RKO (cell line): ENCODE measurements at places on chromosomes 4 and X.

DNA sequence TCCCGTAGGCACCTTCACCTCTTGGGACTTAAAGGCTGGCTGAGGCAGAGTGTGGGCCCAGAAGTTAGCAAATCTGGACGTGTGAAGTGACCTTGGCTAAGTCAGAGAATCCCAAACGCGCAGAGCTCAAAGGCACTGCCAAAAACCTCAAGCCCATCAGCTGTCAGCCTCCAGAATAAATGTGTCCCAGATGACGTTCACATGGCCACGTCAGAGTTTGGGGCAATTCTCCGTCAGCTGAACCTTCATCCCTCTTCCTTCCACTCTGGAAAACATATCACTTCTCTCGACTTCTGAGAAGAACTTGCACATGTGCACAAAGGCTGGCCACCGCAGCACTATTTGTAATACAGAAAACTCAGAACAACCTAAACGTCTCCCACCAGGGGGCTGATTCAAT lies 35.7 kb upstream of the APLN start:
- DNase-seq: no peak

DNA sequence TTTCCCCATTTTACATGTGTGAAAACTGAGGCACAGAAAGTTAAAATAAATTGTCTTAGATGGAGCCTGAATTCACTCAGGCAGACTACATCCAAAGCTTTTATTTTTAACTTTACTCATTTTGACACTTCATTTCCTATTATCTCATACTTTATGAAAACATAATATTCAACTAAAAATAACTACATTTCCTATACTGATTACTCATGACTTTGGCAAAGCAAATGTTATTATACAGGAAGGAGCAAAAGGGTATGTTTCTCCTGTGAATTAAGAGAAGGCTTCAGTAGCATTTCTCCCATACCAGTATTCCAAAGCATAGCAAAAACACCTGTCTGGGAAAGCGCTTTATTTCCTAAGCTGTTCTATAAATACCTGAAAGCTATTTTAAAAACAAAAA lies 178.6 kb downstream of the ADAMTS3 start:
- DNase-seq: peak; percentile 2

GRCh38 chrX:147848543-147849443 lies 62.9 kb upstream of the FMR1 start:
- DNase-seq: no peak

GRCh38 chrX:78595901-78596502 lies 63.1 kb downstream of the RTL3 start:
- DNase-seq: no peak

DNA sequence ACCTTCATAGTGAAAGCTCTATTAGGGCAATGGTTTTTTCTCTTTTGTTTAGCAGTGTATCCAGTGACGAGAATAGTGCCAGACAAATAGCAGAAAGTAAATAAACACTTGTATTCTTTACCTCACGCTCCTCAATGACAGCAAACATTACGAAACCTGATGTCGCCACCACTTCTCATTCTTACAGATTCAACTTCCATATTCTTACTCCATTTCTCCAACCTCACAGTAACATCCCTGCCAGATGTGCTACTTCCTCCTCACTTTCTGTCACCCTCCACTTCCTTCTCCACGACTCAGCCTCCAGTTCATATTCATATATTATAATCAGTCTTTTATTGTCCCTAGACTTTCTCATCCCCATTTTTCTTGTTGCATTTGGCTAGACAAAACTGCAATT lies 1956.2 kb upstream of the AGA start:
- DNase-seq: no peak

GRCh38 chr4:121594796-121595526 lies 101.8 kb downstream of the ANXA5 start:
- DNase-seq: no peak

GRCh38 chr4:184282251-184282713 lies 64.6 kb upstream of the ENPP6 start:
- peak; percentile 19 for DNase-seq

DNA sequence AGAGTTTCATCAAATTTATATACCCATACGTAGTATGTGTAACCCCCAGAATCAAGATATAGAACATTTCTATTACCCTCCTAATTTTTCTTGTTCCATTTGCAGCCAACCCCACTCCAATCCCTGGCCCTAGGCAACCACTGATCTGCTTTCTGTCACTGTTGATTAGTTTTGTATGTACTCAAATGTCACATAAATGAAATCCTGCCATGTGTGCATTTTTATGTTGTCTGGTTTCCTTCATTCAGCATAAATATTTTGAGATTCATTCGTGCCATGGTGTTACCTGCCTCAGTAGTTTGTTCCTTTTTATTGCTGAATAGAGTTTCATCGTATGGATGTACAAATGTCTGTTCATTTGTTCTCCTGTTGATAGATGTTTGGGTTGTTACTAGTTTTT lies 126.3 kb downstream of the MID1IP1 start:
- DNase-seq: no peak

DNA sequence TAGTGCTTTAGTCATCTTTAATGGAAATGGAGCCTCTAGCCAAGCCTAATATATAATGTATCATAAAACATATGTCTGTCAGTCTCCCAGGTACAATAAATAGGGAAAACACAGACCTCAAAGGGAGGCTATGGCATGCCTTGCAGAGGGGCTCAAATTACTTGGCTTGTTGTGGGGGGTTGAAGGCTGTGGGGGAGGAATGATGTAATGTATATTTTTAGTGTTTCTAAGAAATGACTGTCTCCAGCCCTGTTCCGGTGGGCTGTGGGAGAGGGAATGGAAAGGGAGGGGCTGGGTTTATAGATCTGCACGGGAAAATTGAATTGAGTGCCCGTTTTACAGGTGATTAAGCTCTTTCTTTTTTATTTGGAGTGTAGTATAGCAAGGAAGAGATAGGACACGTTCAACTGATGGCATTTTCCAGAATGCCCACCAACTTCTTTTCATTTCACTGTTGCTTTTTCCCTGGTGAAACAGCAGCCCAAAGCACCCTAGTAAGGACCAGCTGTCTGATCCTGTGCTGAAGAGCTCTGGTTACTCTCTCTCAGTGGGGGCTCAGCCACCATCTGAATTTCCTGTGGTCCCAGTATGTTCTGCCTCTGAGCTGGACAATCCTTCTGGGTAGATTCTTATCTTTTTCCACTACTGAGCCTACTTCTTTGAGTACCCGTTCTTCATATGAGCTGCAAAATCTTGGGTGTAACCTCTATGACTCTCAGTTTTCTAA lies 220.7 kb upstream of the CASK start:
- DNase-seq: no peak

GRCh38 chr4:33924811-33925210 lies 2319.5 kb downstream of the ARAP2 start:
- DNase-seq: no peak

DNA sequence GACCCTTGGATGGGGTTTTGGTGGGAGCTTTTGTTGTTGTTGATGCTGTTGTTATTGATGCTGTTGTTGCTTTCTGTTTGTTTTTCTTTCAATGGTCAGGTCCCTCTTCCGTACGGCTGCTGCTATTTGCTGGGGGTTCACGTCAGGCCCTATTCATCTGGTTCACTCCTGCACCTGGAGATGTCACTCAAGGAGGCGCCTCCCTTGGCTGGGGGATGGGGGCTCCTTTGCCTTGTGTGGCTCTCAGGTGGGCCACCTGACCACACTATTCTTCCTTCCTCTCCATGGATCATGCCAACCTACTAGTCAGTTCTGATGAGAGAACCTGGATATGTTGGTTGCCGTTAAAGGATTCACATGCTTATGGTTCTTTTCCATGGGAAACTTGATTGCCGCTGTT lies 39.1 kb upstream of the PRPS1 start:
- DNase-seq: no peak

DNA sequence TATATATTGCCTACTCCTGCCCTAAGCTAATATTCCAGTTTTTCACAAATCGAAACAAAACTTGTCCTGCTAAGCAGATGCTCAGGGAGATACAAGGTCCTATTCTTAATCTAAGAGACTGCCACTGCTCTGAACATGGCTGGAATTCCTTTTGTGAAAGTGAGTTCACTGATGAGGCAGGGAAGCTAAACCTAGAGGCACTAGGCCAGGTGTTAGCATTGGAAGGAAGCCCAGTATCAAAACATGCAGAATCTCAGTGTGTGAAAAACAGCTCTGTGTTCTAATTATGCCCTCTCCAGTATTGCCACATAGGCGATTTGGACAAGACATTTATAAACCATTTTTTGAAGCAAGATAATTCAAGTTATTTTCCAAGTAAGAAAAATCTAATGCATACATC lies 47.6 kb downstream of the ABCG2 start:
- DNase-seq: no peak

DNA sequence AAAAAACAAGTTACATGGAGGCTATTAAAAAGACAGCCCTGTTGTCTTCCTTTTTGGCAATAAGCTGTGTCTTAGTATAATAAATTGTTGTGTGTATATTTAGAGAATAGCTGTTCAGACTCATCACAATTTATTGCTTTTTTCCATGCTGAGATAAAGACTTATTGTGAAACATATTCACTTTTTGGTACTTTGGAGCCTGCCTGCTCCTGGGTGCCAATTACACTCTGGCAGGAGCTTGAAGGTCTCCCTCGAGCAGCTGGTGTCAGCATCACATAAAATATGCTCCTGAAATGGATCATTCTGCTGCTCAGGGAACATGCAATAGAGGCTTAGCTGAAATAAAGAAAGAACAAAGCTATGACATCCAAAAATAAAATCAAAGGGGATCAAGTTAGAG lies 211.6 kb upstream of the DKK2 start:
- no peak for DNase-seq

DNA sequence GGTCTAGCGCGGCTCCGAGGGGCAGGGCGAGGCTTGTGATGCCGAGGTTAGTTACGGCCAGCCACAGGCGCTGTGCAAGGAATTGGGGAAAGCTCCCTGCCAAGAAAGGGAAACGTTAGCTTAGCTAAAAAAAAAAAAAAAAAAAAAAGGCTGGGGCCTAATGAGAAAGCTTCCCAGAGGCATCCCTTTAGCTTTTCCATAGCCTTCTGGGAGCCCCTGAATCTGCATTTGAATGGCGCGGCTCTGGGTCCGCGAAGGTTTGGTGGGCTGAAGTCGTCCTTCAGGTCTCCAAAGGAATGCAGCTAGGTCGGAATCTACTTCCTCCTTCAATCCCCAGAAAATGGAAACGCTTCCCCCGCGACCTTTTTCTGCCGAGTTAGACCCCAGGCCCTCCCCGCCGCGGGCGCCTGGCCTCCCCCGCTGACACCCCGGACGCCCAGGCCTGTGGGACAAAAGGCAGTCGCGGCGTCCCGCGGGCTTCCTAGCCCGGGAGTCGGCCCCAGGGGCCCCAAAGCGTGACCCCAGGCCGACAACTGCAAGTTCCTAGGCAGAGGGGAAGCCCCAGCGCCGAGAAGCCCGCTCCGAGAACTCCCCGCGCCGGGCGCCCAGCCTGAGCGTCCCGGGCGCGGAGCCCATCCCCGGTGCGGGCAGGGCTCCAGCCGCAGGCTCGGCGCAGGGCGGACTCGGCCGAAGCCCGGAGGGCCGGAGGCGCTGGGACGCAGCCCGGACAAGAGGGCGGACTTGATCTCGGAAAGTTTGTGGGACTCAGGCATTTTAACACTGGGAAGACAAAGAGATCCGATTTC lies 605 bp upstream of the FAT1 start:
- peak; percentile 58 for DNase-seq
